ENCODE measurements at places on chromosomes 1 and 21.
A peak's percentile ranks its signal among the peaks of the same experiment; 100 is the strongest.

- no peak for DNase-seq
Observed at GRCh38 chr1:30798389-30799232, 41.0 kb upstream of the LAPTM5 start.

- no peak for DNase-seq
Observed at GRCh38 chr1:41501581-41501980, 17.1 kb upstream of the EDN2 start.

DNA sequence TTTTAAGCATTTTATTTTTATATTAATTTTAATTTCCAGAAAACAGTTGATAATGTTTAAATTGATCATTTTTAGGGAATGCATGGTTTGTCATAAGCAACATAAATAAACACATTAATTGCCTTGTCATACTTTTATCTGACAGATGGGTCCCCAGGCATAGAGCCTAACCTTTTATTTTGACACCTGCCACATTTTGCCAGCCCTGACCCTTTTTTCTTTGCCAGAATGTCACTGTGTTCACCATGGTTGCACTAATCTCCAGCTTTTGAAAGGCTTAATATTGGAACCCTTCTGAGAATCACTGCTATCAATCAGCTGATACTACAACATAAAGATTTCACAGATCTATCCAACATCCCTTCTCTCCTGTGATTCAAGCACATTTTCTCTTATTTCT lies 56.0 kb upstream of the DPYD start:
- no peak for DNase-seq

DNA sequence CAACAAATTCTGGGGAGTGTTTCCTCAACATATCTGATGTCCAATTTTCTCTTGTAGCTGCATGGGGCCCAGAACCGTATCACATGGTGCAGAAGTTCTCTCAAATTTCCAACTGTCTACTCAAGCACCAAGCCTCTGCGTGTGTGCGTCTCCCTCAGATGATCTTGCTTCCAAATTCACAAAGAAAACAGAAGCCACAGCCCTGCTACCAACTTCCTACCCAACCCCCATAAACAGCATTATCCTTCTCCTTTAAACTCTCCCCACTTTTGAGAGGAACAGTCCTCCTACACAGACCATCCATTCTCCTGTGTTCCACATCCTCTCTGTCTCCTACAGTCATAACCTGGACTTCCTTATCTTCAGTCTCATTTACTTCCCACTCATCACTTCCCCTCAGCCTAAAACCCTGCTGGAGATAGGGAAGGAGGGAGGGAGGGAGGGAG lies 354.1 kb downstream of the SMYD3 start:
- no peak for DNase-seq

DNA sequence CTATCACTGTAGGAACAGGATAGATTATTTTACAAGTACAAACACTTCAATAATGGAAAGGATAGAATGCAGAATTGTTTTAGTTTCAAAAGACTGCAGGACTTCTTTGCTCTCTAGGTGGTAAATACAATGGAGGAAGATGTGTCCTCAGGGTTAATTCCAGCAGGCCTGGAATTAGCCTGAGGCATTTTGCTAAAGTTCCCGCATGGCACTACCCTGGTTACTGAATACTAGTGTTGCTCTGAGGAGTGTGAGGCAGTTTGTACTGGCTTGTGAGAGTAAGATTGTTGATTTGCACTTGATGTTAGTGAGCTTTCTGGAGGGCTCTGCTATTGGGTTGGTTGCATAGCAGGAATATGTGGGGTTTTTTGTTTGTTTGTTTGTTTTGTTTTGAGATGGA lies 61.4 kb downstream of the FASLG start:
- no peak for DNase-seq

- no peak for DNase-seq
Observed at GRCh38 chr1:156703741-156704140, 1.6 kb downstream of the CRABP2 start.

DNA sequence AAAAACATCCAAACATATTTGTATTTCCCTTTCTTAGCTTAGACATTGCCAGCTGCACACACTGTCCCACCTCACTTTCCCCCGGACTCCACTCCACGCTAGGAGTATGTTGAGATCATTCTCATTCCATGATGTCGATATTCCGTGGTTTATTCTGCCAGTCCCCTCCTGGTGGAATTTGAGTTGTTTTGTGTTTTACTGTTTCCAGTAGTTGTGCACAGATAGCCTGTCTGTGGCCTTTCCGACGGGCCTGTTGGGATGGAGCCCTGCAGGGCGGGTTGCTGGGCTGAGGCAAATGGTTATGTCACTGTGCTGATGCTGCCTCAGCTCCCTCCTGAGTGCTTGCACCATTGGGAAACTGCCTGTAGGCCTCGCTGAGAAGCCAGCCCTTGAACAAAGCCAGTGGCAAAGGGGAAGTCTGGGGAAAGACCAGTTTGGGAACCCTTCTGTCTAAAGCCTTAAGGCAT lies 12.8 kb downstream of the TRAPPC10 start:
- no peak for DNase-seq

GRCh38 chr1:40267767-40268187 lies 9.7 kb downstream of the ZMPSTE24 start:
- DNase-seq: peak; percentile 36

DNA sequence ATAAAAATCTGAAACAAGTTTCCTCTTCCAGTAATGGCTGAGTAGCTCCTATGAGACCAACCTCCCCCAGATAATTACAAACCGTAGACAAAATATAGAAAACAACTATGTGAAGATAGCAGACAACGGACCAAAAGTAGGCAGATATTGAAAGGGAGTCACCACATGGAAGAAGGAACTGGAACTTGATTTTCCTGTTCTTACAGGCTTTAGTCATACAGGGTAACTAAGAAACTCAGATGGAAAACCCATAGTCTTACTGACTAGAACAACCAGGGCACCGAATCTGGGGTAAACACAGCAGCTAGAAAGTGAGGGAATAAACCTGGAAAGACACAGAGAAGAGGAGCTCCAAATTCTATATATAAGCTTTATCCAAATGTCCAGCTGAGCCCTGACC lies 26.0 kb downstream of the LMX1A start:
- DNase-seq: no peak

DNA sequence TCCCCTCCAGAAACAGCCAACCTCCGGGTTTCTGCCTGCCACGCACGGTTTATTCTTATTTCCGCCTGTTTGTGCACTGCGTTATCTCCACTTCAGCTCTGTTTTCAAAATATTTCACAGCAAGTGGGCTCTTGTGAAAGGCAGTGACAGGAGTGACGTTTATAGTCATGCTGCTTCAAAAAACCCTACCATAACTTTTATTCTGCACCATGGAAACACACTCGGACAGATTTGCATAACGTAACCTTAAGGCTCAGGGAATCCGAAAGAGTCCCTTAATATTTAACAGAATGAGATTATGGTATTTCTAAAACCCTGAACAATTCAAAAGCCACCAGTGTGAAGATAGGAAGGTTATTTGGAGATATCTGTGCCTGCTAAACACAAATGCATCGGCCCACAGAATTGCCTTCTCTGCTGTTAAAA lies 782 bp upstream of the SDE2 start:
- DNase-seq: no peak

GRCh38 chr1:41864471-41865040 lies 54.2 kb downstream of the HIVEP3 start:
- DNase-seq: no peak

- DNase-seq: no peak
Observed at GRCh38 chr21:33444499-33444898, 35.3 kb downstream of the TMEM50B start.

DNA sequence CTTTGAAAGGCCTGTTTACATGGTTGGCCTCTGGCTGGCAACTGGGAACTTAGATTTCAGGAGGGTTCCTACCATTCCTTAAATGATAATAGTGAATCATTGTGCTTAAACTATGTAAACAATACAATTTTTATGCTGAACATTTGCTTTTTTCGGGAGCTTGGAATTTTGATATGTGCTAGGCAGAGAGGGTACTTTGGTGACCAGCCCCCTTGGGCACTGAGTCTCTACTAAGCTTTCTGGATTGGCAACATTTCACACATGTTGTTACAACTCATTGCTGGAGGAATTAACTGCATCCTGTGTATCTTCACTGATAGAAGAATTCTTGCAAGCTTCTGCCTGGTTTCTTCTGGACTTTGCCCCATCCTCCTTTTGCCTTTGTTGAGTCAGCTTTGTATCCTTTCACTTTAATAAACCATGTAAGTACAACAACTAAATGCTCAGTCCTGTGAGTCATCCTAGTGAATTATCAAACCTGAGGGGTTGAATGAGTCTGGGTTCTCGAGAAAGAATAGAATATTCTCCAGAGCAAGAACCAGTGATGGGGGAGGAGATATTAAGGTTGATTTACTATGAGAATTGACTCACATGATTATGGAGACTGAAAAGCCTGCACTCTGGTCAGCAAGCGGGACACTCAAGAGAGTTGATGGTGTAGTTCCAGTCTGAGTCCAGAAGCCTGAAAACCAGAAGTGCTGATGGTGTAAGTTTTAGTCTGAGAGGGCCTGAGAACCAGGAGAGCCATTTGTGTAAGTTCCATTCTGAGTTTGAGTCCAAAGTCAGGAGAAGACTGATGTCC lies 3.1 kb upstream of the SLC16A4 start:
- DNase-seq: no peak

GRCh38 chr1:87650306-87650705 lies 321.6 kb downstream of the LMO4 start:
- no peak for DNase-seq

DNA sequence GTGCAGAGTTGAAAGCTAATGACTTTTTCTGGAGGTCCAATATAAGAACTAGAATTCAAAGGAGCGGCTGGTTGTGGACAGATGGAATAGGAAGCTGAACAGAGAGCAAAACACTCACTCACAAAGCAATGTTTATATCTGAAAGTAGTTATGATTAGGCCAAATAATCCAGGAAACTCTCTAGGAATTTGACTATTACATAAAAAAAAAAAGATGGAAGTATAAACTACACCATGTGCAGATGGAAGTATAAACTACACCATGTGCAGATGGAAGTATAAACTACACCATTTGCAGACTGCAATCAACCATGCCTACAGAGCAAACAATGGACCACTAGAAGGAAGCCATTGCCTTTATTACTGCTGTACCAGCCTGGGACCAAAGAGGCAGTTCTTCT lies 771.1 kb downstream of the BRINP3 start:
- no peak for DNase-seq

DNA sequence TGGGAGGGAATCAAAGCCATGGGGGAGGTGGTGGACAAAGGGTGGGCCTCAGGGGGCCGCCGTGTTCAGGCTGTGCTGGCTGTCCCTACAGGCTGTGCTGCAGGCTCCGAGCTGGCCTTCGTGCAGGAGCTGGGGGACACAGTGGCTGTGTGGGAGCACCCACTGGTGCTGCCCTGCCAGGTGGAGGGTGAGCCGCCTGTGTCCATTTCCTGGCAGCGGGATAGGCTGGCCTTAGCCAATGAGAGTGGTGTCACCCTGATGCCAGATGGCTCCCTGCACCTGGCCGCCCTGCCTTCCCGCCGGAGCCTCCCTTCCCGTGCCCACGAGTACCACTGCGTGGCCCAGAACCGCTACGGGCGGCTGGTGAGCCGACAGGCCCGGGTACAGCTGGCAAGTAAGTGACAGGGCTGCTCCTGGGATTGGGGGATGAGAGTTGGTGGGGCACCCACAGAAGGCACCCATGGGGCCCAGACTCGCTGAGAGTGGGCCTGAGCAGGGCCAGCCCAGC lies 20.2 kb downstream of the SLC27A3 start:
- no peak for DNase-seq

DNA sequence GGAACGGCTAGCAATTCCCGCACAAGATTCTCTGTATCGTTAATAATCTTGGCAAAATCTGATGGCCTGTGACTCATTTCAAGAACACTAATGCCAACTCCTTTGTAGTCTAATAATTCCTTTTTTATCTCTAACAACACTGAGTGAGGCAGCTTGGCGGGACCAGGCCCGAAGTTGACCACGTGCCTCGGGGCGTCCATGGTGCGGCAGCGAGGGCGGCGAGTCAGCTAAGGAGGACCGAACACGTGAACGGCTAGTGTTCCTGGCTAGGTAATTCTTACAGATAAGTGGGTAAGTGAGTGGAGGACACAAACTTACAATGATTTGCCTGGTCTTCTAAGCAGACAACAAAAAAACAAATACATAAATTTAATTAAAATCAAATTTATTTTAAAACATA lies 49.3 kb upstream of the ADGRL4 start:
- no peak for DNase-seq

DNA sequence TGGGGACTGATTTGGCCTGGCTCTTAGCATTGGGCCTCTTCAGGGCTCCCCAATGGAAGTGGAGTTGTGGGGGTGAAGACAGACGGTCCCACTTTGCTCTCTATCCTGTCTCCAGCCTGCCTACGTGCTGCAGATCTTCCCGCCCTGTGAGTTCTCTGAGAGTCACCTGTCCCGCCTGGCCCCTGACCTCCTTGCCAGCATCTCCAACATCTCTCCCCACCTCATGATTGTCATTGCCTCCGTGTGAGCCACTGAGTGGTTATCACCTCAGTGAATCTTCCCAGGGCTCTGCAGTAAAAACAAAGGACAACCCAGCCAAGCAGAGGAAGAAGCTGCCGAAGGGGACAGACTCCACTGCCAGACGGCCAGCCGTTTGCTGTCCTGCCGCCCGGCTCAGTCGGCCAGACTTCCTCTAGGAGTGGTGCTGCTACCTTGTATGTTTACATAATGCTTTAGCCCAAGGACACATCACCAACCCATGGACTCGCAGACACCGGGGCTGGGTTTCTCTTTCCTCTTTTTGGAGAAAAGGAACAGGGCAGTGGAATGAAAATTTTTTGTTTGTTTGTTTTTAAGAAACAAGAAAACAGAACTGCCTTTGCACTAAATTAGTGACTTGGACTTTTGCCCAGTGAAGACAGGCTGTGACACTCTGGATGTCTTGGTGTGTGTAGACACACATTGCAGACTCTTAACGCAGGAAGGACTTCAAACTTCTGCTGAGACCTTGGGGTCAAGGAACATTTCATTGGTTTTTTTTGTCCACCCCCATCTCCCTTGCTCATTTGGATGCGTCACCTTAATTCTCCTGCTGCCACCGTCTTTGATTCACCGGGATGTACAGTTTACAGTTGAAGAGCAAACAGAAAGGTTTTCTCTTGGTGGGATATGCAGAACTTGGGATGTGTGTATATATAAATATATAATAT lies 36.5 kb downstream of the ZBTB17 start:
- no peak for DNase-seq

- DNase-seq: no peak
Observed at GRCh38 chr1:16378443-16378842, 11.4 kb downstream of the SZRD1 start.

GRCh38 chr1:25766721-25767436 lies 33.1 kb upstream of the SELENON start:
- DNase-seq: no peak

- DNase-seq: no peak
Observed at GRCh38 chr21:42613756-42614155, 39.7 kb upstream of the PDE9A start.

DNA sequence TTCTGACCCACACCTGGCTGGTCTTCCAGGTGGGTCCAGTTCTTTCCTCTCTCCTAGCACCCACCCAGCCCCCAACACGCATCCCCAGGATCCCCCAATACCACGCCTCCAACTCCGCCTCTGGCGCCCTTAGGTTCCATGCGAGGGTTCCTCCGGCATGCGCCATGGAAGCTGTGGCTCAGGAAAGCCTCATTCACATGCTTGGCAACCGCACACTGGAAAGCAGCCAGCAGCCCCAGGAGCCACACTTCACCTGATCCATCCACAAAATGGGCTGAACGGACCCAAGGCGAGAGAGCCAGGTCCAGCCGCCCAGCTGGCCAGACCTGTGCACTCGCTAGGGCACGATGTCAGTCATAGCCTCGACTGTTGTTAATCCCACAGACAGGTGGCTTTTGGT lies 161.2 kb downstream of the PSMG1 start:
- no peak for DNase-seq
